CD4-positive, alpha-beta T cell treated with Interleukin-17A for 1 hour (primary cell): ENCODE measurements at places on chromosomes 16 and 17.

GRCh38 chr16:83785455-83785854 is 22.3 kb upstream of the HSBP1 start:
- DNase-seq = no peak

GRCh38 chr16:17836868-17837602 is 366.3 kb upstream of the XYLT1 start:
- no peak for DNase-seq

GRCh38 chr16:8370374-8371270 is 219.7 kb downstream of the TMEM114 start:
- DNase-seq = no peak

DNA sequence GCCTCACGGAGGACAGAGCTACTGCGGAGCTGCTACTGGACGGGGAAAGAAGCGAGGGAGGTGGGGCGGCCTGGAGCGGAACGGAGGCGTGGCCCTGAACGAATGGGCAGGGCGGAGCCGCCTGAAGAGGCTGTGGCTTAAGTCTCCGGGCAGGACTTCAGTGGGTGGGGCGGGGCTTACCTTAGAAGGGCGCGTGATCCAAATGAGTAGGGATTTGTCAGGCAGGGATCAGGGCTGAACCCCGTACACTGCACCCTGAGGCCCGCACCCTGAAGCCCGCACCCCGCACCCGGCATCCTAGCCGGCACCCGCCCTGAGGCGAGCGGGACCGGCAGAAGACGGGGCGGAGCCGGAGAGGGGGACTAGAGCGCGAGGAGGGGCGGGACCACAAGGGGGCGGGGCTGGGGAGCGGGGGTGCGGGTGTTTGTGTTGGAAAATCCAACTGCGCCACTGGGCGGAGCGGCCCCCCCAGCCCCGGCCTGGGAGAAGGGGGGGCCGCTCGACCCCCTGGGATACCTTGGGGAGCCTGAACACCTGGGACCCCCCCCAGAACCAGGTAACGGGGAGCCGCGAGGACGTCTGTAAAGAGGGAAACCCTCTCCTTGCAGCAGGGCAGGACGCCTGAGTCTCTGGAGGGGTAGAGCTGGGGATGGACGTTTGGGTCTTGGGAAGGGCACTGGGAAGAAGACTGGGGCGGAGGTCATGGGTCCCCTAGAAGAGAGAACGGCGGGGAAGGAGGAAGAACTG is at the start of gene KDM6B:
KDM6B (plus strand) TSS at position 423 of the 747 bp plus-strand sequence. CDS start 11,338 bp downstream, outside the sequence.
- DNase-seq = peak; percentile 91

DNA sequence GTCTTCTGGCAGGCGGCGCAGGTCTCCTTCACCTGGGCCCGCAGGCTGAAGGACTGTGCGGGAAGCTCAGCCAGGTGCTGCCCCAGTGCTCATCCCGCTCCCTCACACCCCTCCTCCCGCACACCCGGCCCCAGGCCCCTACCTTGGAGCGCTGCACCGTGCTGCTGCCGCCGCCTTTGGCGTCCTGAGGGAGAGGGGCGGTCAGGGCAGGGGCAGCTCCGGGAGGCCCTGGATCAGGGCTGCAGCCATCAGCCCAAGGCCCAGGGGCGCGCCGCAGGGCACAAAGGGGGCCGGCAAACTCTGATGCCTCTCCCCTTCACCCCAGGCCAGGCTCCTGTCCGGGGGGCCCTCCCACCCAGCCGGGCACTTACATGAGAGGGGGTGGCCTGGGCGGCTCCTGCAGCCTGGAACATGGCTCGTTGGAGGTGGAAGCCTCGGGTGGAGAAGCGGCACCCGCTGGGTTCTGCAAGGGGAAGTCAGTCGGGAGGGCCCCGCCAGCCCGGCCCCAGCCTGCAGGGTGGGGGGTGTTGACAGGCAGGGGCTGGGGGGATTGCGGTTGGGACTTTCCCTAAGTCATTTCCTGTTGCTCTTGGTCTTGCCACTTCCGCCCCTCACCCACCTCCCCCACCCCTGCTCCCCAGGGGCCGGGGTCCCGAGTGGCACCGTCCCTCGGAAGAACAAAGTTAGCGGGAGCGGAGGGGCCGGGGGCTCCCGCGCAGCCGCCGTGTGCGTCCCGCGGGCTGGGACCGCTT is 863 bp downstream of the LIMD2 start:
- peak; percentile 94 for DNase-seq

DNA sequence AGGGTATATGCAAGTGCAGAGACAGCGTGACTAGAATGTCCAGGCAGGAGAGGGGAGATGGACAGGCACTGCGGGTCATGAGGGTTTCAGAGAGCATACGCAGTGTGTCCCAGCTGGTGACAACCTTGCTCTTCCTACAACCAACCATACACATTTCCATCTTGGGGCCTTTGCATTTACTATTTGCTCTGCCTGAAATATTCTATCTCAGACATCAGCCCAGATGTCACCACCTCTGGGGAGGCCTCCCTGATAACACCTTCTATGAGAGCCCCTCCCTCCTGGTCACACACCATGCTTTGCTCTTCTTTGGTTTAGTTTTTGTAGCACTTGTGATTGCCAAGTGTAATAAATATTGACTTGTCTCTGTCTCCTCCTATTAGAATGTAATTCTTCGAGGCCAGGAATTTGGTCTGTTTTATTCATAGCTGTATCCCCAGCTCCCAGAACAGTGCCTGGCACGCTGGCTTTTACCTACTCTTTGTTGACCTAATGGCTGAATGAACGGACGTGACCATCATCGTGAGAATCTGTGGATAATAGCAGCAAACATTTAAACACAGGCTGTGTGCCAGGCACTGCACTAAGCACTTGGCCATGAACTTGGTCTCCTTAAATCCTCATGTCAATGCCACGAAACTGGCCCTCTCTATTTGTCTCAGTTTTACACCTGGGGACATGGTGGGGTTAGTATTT is 51.9 kb downstream of the PLCG2 start:
- no peak for DNase-seq

DNA sequence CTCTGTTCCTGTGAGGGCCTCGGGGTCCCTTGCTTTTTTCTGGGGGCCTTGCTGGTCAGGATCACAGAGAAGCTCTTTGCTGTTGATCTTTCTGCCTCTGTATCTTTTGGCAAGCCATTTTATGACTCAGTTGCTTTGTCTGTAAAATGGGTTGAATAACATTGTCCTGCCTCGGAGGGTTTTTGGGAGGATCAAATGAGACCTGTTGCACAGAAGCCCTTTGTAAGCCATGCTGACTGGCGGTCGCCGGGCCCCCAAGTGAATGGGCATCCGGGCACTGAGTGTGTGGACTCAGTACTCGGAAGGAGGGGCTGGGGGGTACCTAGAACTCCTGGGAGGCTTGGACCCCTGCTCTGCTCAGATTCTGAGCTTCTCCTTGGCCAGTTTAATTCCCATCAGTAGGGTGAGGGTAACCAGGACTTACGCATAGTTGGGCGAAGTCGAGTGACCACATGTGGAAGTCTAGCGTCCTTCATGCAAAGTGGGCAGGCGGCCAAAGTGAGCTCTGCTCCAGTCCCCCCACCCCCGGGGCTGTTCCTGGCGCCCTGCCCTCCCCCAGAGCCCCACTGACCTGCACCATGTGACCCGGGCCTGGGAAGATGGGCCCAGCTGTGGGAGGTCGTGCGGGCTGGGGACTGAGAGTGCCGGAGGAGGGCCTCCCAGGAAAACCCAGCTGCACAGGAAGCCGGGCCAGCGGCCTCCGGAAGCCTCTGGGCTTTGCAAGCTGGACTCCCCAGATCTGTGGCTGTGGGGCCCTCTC is 284.0 kb downstream of the SEC14L1 start:
- DNase-seq = no peak

GRCh38 chr16:89050119-89050867 is 43.4 kb upstream of the ACSF3 start:
- DNase-seq = no peak
